SK-N-MC (cell line): ENCODE measurements at places on chromosomes 2 and 18.
A peak's percentile ranks its signal among the peaks of the same experiment; 100 is the strongest.

GRCh38 chr2:3745920-3746319 lies 42.5 kb downstream of the DCDC2C start:
- no peak for DNase-seq

- no peak for DNase-seq
These were observed 397.1 kb downstream of the ERBB4 start for GRCh38 chr2:212141499-212141898.

DNA sequence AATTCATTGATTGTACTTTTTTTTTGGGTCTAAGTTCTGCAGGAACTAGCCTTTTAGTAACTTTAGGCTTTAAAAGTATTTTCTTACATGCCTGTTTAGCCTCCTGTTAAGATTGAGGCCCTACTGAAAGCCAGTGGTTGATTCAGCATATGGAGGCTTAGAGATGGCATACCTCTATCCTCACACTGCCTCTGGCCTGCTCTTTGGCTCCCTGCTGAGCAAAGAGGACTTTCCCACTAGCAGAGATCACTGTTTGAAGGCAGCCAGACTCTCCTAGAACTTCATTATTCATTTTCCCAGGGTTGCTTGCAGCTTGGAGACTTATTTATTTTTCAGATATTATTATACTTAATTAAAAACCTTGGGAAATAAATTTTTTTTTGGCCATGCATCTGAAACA lies 405.6 kb upstream of the MEX3C start:
- no peak for DNase-seq

DNA sequence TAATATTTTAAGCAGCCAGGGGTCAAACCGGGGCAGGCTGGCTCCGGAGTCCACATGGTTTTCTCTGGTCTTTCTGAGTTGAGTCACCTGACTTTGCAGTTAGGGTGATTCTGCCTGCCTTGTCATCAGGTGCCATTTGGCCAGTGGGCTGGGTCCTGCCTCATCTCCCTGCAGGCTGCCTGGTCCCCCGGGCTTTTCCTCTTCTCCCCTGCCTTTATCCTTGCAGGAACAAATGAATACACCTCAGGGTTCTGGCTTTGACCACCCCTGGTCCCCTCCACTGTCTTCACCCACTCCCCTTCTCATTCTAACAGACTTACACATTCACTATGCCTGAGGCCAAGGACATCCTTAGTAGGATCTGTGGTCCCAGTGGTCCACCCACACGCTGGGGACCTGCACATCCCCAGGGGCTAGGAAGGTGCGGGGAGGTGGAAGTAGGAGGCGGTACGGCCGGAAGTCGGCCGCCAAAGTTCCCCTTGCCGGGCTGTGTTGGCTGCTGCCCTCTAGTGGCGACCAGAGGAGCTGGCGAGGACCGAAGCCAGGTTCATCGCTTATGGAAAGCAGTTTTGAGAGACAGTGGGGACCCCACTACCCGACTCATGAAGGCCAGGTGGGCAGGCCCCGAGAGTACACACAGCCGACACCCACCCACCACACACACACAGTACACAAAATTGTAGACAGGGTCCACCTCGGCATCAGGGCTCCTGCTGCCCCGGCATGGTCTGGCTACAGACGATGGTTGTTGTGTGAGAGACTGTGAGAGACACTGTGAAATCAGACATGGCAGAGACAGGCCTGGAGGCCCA lies 6.3 kb upstream of the TEX261 start:
- peak; percentile 2 for DNase-seq

DNA sequence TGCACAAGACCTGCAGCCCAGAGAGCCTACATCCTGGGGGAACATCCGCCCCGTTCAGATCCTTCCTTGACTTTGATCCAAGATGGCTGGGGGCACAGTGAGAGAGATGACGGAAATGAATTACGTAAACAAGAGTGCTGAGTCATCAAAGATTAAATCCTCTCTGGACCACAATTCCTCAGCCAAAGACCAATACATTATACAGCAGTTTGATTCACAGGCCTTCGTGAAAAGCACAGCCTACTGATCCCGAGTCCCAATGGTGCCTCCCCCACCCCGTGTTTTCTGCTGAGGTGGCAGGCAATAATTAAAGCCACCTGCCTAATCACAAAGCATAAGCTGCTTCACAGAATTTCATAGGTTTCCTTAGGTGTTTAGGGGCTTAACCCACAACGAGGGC lies 43.0 kb downstream of the MYO5B start:
- peak; percentile 83 for DNase-seq

DNA sequence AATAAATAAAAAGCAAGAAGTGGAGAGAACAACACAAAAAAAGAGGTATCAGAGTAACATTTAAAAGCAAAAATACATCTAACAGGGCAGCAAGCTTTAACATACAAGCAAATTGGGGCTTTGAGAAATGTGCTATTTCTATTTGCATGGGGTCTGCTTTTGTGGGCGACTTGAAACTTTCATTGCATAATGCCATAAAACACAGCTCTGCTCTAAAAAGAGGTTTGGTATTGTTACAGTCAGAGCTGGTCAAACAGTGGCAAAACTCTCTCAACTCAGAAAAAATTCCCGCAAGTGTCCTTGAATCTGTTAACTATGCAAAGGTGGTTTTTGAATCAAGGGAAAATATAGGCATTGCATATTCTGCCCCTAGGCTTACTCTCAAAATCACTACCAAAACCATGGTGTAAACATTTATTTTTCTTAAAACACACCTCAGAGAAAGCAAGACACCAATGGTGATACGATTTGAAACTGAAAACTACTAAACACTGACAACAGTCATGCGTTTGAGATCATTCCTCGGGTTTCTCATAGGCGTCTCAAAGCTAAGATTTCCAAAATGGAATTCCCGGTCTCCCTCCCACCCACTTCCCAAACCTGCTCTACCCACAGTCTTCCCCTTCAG lies 45.5 kb downstream of the RNF152 start:
- no peak for DNase-seq

DNA sequence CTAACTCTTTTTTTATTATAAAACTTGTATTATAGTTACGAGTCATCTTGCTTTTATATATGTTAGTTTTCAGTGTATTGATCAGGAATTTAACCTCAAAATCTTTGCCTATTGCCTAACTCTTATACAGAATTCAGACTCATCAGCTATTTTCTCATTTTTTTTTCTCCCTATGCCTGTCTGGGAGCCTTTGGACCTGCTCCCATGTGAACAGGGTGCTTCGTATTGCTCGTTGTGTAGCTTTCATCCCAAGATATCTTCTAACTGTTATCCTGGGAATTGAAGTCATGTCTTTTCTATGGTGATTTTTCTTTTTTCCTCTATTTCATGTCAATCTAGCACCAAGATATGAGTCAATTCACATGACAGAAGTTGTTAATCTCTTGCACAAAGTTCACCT lies 814.0 kb downstream of the SLC4A3 start:
- no peak for DNase-seq

GRCh38 chr2:118010473-118010872 lies 3.4 kb downstream of the CCDC93 start:
- DNase-seq, result no peak

DNA sequence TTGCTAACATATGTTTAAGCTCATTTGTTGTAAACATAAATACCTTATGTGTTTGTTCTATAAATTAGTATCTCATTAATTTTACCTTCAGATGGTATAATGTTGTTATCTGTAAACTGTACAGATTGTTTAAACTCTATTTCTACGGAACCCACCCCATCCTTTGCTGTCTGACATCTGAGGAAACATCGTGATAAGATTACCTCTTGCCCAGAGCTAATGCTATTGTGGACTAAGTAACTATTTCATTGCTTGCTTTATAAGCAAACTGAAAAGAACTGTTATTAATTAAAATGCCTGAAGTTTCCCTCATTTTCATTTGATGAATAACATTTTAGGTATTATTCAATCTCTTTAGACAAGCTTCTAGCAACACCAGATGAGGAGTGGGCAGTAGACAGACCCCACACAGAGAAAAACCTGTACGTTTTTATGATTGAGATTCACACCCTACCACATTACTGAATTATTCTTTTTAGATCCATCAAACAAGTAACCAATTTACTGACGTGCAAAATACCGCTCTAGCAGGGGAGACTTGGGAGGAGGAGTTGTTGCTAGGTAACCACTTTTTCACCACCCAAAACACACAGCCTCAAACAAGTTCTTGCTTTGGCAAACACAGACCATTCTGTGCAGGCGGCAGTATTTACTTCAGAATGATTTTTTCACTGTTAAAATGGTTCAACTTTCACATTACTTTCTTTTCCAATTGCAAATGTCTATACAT lies 1.9 kb upstream of the SYT4 start:
- DNase-seq, result peak; percentile 50

DNA sequence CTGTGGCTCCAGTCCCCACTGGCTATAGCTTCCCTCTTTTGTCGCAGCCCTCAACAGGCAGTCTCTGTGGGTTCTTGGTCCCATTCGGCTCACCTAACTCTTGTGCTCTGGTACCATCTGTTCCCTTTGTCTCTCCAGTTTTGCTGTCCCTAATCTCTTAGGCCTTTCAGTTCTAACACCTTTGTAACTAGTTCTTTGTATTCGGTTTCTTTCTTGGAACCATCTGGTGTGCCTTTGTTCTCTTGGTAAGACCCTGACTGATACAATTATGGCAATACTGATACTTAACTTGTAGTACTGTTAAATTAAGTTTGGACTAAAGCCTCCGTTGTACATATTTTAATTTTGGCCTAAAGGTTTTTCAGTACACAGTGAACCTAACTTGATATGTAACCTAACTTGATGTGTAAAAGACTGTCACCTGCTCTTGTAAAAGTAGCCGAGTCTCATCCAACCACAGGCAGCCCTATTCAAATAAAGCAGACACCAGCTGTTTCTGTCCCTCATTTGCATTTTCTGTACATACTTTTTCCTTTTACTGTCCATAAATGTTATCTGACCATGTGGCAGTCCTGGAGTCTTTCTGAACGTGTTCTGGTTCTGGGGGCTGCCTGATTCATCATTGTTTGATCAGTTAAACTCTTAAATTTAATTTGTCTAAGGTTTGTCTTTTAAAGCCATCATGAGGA lies 4.8 kb upstream of the MRPL44 start:
- no peak for DNase-seq

DNA sequence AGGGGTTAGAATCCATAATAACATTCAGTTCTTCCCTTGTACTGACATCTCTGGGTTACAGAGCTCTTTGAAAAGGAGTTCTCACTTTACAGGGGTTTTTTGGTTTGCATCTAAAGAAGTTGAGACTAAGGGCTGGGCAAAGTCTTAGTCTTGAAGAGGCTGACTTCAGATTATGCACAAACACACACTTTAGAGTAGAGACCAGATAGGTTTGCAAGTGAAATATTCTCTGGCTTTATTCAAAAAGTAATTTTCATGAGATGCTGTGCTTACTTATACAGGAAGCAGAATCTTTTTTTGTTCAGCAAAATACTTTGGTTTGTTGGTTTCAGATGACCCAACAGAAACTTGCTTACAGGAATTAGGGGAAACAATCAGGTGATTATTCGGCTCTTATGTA lies 410.9 kb upstream of the LRRTM1 start:
- DNase-seq, result no peak

GRCh38 chr18:50757358-50757757 lies 62.5 kb downstream of the MRO start:
- DNase-seq, result no peak

GRCh38 chr2:170361090-170361936 lies 183.4 kb downstream of the MYO3B start:
- DNase-seq, result peak; percentile 3

- DNase-seq, result no peak
These were observed 185.0 kb downstream of the BCL11A start for GRCh38 chr2:60368456-60368855.

DNA sequence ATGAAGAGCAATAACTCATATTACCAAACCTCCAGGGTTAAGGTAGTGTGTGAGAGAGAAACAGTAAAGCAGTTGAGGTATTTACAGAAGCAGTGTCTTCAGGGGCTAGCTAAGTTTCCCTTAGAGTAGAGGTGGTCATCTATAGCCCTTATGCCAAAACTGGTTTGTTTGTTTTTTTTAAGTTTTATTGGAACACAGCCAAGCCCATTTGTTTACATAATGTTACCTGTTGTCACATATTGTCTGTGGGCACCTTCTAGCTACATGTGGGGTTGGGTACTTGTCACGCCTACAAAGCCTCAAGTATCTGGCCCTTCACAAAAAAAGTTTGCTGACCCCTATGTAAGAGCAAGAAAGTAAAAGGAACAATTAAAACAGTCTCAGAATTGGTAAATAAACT lies 39.4 kb downstream of the ACTR2 start:
- DNase-seq, result no peak

GRCh38 chr2:208708486-208708885 lies 301.9 kb downstream of the PTH2R start:
- no peak for DNase-seq

DNA sequence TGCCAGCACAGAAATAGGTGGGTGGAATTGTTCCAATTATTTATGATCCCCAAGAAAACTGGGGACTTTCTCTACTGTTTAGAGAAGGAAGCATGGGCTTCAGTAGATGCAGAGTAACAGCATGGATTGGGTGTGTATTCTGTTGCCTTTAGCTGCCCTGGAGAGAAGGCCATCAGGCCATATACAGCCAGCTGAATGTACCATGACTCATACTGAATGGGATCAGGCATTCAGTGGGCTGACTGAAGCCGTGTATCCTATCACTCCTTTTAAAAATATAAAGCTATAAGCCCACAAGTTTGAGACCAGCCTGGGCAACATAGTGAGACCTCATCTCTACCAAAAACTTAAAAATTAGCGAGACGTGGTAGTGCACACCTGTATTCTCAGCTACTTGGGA lies 16.7 kb upstream of the PLEKHM3 start:
- no peak for DNase-seq
